ENCODE measurements at places on chromosomes 13 and 19.

DNA sequence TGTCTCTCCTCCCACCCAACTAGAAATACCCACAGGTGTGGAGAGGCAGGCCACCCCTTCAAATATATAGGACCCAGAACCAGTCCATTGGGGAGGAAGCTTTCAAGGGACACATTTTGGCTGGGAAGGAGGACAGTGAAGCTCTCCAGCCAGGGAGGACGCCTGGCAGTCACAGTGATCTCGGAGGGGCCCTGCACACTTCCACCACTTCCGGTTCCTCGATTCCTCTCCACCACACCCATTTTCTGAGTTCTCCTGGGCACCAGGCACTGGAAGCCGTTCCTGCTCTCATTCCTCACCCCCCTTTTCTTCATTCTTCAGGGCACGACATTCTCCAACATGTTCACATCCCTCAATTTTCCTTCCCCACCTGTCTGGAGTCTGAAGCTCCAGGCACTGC, 30.4 kb upstream of the CEACAM21 start:
- no peak for DNase-seq

- no peak for DNase-seq
These were observed 930 bp upstream of the PDE4C start for GRCh38 chr19:18226956-18227780.

GRCh38 chr19:33400856-33401682, 27.6 kb downstream of the CEBPG start:
- no peak for DNase-seq

GRCh38 chr13:50012396-50013169, 2.7 kb upstream of the KCNRG start:
- no peak for DNase-seq

DNA sequence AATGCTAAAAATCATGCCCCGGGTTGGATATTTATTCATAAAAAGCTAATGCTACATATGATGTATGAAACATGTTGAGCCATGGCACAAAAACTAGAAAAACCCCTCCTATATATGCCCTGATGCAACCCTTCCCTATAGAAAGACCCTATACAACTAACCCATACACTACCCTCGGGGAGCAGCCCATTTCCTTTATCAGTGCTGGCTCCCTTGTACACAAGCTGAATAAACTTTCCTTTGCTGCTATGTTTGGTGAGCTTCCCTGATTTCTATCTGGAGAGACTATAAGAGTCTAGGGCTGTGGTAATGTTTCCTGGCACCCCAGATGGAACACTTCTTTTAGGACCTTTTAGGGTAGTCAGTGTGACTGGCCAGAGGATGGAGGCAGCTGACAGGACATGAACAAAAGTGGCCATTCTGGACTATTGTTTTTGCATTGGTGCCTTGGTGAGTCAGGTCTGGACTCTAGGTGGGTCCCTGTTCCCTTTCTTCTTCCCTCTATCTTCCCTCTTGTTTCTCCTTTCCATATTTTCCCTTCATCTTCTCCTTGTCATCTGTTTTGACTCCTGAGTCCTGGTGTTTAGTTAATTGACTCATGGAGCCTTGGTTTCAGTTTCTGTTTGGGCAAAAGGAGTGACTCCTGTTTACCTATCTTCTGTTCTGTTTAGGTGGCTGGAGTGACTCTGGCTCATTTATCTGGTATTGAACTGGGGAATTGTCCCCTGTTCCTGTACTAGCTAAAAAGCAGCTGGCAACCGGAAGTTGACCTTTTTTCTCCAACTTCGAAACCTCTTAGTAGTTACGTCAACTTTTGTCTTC, 1321.8 kb upstream of the PCDH9 start:
- no peak for DNase-seq

- no peak for DNase-seq
These were observed 16.0 kb downstream of the IZUMO4 start for GRCh38 chr19:2112516-2113320.

GRCh38 chr13:101018720-101019119, 344.1 kb upstream of the TMTC4 start:
- DNase-seq: peak; percentile 31

- DNase-seq: no peak
These were observed 41.9 kb upstream of the ZNF536 start for GRCh38 chr19:30330266-30330665.

- no peak for DNase-seq
These were observed 5.9 kb downstream of the COL4A1 start for GRCh38 chr13:110301083-110301482.

DNA sequence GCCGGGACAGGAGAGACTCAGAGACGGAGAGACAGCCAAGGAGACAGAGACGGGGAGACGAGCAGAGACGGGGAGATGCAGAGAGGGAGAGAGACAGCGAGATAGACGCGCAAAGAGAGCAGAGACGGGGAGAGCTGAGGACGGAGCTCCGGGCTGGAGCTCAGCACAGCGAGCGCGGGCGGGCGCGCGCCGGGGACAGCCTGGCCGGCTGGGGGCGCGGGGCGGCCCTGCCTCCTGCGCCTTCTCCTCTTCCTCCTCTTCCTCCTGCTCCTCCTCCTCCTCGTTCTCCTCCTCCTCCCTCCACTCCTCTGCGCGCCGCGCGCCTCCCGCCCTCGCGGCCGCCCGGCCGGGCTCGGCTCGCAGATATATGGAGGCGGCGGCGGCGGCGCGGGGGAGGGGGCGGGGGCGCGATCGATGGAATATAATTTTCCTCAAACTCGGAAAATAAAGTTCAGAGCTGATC, at the start of gene ERFL:
Gene ERFL, minus strand, starts transcription at position 229 of the 463 bp plus-strand sequence. CDS start 15,530 bp downstream, outside the sequence.
- no peak for DNase-seq

DNA sequence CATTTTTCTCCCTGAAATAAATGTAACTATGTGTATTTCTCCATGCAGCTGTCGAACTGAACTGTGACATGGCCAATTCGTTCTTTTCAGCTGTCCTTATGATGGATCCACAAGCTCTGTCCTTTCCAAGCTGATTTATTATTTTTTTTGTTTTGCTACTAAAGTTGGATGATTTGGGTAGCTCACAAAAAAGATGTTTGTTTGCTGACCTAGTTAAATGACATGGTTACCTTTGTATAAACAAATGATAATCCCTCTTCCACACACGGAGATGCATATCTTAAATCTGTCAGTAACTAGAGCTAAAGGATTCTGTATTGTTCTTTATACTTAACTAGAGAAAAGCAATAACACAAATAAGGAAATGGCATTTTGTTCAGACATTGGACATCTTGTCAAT, 884.3 kb upstream of the PCDH20 start:
- DNase-seq: no peak

DNA sequence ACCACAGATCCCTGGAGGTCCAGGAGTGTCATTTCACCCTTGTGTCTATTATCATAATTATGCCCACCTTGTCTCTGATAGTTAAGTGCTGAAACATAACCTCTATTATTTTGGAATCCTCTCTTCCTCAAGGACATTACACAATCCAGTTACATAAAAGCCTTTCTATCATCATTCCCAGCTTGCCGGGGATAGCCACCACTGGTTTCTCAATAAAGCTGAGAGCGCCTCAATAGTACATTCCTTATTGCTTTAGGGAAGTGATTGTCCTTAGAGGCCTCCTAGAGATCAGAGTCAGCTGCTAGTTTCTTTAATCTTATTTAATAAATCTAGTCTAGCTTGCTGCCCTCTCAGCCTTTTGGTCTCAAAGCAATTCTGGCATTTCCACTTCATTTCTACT, 490.0 kb upstream of the ATXN8OS start:
- DNase-seq: no peak

DNA sequence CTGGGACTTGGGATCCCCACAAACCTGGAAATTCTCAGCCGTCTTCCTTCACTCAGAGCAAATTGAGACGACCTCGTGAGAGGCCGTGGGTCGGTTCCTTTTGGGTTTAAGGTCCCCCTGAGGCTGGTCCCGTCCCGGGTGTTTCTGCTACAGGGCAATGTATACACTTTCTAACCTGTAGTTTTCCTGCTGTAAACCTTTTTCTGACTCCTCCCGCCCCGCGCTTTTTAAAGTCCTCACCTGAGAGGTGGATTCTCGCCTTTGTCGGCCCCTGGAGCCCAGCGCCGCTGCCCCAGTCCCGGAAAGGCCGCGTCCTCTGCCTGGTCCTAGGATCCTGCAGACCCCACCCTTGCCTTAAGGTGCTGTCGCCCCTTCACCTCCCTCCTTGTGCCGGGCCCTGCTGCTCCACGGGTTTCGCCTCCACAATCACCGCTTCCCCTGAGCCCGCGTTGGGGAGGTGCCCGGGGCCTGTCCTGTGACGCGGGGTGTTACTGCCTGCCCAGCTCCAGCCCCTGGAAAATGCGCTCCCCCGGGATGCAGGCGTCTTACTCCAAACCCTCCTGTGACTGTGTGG, 391 bp downstream of the ZNF761 start:
- no peak for DNase-seq

DNA sequence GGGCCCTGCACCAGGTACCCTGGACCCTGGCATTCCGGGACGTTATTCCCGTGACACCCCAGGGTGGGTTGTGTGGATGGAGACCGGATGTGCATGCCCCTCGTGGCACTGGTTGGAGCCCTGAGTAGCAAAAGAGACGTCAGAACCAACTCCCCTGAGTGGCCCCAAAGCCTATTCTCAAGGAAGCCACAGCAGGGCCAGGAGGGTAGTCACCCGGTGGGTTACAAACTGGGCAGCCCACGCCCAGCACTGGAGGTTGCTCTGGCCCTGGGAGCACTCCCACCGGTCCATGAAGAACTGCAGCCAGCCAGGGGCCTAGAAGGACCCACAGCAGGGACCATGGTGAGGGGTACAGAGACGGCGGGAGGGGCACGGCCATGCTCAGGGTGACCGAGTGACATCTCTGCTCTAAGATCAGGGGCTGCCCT, 7.5 kb downstream of the KLF16 start:
- DNase-seq: no peak

- no peak for DNase-seq
These were observed 3.6 kb upstream of the ELANE start for GRCh38 chr19:848386-848921.

GRCh38 chr13:41284512-41285288, 21.3 kb upstream of the MTRF1 start:
- peak; percentile 92 for DNase-seq

DNA sequence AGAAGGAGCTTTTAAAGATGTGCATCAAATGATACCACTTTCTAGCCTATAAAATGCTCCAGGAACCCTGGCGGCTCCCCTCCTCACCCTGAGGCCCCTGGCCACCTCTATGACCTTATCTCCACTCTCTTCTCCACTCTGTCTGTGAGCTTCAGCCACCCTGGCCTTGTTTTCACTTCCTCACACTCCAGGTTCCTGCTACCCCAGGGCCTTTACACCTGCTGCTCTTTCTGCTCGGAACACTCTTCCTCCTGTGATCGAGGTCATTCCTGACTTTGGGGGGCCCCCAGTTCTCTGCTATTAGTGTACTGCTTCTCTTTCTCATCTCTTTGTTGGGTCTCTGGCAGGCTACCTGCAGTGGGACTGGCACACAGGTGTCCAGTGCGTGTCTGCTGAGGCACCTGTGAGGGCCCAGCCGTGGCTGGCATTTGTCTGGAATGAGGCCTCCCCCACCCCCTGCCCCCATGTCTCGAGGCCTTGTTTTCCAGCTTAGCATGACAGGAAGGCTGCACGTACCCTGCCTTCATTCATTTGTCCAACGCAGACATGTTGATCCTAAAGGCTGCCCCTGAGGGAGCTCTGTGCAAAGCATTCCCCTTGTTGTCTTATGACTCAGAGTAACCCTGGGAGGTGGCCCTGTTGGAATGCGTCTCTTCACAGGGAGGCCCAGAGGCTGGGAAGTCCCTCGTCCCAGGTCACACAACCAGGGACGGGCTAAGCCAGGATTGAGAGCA, 2.3 kb downstream of the DDA1 start:
- DNase-seq: no peak

- DNase-seq: no peak
These were observed 13.1 kb downstream of the LRCH1 start for GRCh38 chr13:46565808-46566750.

- DNase-seq: no peak
These were observed 872.0 kb upstream of the GPC6 start for GRCh38 chr13:92354583-92354982.

GRCh38 chr13:75443356-75443958, 38.5 kb downstream of the TBC1D4 start:
- DNase-seq: no peak

DNA sequence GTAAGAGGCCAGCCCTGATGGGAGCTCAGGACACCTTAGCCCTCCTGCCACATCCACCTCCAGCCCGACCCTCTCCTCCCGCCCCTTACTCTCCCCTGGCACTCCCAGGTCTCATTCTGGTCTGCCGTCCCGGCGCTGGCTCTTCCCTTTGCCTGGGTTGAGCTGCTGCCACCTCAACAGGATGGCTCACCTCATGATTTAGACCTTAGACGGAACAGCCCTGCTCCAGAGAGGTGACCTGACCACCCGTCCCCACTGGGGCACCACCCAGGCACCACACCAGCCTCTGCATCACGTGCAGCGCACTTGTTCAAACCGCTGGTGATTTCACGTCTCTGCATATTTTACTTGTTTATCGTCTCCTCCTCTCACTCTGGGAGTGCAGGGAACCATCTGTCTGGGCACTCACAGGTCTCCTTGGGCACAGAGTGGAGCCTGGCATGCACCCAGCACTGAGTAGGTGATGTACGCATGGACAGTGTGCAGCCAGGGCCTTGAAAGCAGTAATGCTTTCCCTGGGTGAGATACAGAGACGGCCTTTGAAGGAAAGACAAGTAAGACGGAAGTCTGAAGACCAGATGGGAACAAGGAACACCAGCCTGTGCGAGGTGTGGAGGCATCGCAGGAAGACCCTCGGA, 183.1 kb downstream of the KATNAL1 start:
- no peak for DNase-seq

DNA sequence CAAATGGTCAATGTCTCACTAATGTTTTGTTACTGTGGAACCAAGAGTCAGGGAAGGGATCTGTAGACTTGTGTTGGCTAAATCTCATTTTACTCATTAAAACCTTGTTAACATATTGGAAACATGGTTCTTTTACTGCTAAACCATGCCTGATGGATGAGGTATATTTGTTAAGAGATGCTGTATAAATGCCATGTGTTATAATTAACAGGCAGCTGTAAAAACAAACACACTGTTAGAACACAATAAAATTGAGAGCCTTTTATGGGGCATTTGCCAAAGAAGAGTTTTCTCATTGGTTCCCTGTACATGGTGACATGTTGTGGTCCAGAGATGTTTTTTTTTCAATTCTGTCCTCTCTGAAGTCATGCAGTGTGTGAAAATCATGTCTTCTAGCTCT, 121.9 kb downstream of the ESD start:
- DNase-seq: no peak

GRCh38 chr13:105395041-105395440, 1140.4 kb downstream of the EFNB2 start:
- no peak for DNase-seq

GRCh38 chr19:42532891-42533290, 4.6 kb upstream of the CEACAM1 start:
- DNase-seq: no peak

- peak; percentile 62 for DNase-seq
These were observed 10.9 kb downstream of the SLC46A3 start for GRCh38 chr13:28707629-28708427.

Measured in BJ (cell line).